Femur (tissue), 1 donor: ENCODE measurements at places on chromosomes 7 and 10.
A peak's percentile ranks its signal among the peaks of the same experiment; 100 is the strongest.

- no peak for DNase-seq
Observed at GRCh38 chr10:75427951-75428350, 3.5 kb upstream of the LRMDA start.

GRCh38 chr10:100731407-100732240 lies 13.8 kb upstream of the PAX2 start:
- DNase-seq = no peak

- DNase-seq = no peak
Observed at GRCh38 chr10:29279779-29280487, 8.9 kb upstream of the LYZL1 start.

DNA sequence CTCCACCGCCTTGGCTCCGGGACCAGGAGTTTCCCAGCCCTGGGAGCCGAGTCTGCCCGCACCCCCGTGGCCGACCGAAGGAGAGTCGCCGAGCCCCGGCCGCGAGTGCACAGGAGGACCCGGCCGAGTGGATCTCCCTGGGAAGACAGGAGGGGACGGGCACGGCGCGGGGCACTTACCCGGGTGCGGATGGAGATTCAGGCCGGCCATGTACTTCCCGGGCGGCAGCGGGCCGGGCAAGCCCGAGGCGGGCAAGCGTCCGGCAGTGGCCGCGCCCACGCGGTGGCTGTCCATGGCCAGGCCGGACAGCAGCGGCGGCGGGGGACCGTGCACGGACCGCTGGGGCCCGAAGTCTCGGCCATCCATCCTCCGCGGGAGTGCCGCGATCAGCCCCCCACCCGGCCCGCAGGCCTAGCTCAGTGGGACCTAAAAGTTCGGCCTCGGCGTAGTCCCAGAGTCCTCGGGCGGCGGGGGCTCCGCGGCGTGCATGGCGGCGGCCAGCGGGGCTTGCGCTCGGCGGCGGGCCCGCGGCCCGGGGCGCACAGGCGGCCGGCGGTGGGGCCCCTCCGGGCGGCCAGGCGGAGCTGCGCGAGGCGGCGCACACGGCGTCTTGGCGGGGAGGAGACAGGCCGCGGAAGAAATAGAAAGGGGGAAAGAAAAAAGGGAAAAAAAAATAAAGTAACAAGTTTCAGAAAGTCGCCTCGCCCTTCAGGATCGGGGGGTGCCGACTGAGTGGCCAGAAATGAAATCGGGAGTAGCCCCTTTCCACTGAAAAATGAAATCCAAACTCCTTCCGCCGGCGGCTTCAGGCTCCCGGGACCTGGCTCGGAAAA lies 2.5 kb downstream of the TNRC18 start:
- peak; percentile 37 for DNase-seq

- no peak for DNase-seq
Observed at GRCh38 chr7:37441816-37442215, 6.8 kb downstream of the ELMO1 start.

GRCh38 chr7:139771001-139771956 lies 6.5 kb downstream of the HIPK2 start:
- DNase-seq = no peak

DNA sequence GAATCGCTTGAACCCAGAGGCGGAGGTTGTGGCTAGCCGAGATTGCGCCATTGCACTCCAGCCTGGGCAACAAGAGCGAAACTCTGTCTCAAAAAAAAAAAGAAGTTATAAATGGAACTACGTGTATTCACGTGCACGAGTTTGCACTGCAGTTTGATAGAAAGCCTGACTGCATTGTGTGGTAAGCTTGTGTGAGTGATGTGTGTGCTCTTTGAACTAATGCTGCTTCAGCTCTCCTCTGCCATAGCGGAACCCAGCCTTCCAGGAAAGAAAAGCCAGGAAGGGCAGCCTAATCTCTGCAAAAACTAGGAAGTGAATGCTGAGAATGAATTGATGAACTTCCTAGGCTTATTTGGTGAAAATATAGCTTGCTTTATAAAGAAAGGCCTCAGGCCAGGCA lies 15.6 kb upstream of the MKRN1 start:
- DNase-seq = no peak

GRCh38 chr7:131188367-131189339 lies 139.0 kb upstream of the MKLN1 start:
- no peak for DNase-seq

DNA sequence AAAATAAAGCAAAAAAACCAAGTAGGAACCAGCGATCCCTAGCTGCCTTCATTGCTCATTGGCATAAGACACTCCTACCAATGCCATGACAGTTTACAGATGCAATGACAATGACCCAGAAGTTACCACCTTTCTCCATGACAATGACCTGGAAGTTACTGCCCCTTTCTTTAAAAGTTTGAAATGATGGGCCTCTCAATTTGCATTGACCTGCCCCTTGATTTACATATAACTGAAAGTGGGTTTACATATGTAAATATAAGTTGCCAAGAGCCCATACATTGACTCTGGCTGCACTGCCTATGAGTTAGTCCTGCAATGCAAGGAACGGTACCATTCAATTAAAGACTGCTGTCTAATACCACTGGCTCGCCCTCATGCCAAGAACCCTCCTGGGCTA lies 240.7 kb upstream of the LRRN3 start:
- DNase-seq = no peak

GRCh38 chr7:118312966-118313365 lies 88.5 kb downstream of the ANKRD7 start:
- DNase-seq = no peak

DNA sequence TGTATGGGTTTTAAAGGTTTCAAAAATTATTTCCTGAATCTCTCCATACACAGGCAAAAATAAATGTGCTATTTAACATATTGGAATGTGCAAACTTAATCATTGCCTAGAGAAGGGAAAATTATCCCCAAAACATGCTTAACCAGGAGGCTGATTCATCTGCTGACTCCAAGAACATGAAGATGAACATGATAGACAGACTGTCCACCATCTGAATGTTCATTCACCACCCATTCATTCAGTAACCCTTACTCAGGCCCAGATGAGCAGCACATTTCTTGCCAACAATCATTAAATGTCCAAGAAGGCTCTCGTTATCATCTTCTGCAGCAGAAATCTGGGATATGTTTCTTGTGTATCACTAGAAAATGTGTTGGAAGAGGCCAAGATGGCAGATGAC lies 110.6 kb downstream of the PPP1R9A start:
- no peak for DNase-seq

DNA sequence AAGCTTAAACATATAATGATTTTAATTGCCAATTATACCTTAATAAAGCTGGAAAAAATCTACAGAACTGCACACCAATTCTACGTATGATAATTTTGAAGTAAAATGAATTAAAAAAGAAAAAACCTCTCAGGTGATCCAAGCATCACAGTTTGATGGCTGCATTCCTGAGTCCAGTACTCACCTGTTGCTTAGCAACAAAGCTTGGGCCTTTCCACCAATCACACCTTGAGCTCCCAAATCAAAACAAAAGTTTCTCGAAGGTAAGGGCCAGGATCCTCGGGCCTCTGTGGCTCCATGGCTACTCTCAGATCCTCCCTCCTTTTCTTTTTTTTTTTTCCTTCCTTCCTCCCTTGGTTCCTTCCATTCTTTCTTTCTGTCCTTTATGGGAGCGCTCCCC lies 137.2 kb upstream of the PCBD1 start:
- DNase-seq = no peak

GRCh38 chr7:91446819-91447218 lies 182.6 kb downstream of the FZD1 start:
- no peak for DNase-seq

- no peak for DNase-seq
Observed at GRCh38 chr7:98399890-98400541, 874 bp downstream of the BAIAP2L1 start.

- no peak for DNase-seq
Observed at GRCh38 chr10:48404646-48405045, 98.2 kb downstream of the MAPK8 start.

DNA sequence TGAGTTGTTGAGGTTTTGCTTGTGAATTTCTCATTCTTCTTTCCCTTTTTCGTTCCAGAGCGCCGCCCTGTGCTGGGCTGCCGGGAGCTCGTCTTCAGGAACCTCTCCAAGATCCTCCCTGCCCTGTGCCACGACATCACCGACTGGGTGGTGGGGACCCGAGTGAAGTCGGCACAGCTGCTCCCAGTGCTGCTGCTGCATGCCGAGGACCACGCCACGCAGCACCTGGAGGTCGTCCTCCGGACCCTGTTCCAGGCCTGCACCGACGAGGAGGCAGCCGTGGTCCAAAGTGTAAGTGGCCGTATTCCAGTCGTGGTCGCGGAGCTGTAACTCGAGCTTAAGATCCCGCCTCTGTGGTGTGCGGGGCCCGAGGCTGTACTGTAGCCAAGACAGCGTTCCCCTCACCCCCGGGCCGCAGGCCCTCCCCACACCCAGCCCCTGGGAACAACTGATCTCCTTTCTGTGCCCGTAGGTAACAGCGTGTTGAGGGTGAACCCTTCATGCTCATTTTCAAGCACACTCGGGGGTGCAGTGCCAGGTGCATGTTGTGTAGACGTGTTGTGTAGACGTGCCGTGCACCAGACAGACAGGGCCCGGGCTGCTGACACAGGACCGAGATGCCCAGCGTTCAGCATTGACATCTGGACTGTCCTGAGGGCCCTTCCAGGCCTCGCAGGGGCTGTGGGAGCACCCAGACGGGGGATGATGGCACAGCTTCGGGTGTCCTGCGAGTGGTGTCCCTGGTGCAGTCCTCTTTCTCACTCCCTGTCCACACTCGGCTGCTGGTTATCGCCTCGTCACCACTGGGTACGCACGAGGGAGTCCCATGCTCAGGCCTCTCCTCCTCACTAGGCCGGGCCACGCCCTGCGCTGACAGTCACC lies 27.7 kb upstream of the PRKAR1B start:
- DNase-seq = no peak

GRCh38 chr10:123965973-123966895 lies 74.6 kb upstream of the CPXM2 start:
- no peak for DNase-seq

DNA sequence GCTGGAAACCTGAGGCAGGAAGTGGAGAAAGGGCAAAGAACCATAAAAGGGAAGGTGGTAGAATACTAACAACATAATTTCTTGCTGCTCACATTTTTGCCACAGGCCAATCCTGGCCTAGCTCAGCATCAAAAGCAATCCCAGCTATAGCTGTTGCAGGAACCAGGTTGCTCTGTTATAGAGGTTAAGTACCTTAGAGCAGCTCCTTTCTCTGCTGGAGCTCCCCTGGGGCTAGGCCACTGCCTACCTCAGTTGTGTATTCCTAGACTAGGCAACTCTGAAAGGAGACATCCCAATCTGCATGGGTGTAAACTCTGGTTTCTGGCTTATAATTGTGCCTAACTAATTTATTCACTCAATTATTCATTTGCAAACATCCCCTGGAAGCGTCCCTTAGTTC lies 108.4 kb downstream of the ZNF365 start:
- DNase-seq = no peak

DNA sequence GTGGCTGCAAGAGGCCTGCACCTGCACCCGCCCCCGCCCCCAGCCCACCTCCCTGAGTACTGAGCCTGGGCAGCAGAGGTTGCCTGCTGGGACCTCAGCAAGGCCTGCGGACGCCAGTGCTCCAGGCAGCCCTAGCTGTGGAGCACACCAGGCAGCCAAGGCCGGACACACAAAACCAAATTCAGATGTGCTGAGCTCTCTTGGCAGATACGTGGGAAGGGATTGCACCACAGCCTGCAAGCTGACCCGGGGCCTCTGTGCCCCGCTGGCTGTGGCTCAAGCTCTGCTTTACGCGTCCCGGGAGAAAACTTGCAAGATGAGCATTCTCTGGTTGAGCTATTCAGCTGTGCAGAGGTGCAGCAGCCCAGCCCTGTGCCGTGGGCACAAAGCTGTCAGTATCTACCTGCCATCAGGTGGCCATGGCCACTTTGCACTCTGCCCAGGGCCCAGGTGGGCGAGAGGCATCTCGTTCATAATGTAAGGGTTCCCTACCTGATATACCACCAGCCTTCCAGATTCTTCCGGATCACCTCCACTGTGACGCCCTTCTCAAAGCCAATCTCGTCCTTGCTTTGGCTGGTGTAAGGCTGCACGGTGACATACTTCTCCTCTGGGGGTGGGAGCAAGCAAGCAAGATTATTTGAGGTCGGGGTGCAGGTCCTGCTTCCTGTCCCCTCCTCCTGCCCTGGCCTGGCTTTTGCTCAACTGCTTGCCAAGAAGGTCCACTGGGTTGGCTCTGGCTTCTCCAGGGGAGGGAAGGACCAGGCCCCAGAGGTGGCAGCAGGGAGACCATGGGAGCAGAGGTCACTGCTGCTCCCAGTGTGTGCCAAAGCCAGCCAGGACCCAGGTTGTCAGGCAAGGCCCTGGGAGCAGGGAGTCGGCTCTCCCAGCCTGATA lies 123.4 kb downstream of the NEURL1 start:
- DNase-seq = peak; percentile 82

GRCh38 chr10:102327002-102327401 lies 68.5 kb upstream of the NFKB2 start:
- peak; percentile 66 for DNase-seq

- peak; percentile 89 for DNase-seq
Observed at GRCh38 chr10:70478191-70479164, at the start of gene PALD1. TSS of gene PALD1 (plus strand) at chr10:70478767. CDS start at chr10:70525952, 47,185 bp downstream.
